Fibroblast of skin of abdomen (primary cell): ENCODE measurements at places on chromosomes 2 and 18.

DNA sequence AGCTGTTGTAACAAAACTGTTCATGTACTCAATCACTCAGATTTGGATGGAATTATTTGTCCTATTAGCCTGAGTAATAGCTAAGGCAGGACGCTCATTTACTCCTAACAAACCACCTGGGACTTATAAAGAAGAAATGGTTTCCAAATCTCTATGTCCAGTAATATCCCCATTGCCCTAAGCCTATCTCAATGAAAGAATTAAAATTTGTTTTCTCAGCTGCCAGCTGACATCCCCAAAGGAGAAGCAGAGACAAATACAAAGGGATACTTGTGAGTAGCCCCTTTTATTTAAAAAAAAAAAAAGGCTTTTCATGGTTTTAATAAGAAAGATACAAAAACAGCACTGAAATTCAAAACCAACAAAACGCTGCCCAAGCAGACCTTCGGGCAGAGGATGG is 211.4 kb upstream of the PARD3B start:
- DNase-seq, result no peak

DNA sequence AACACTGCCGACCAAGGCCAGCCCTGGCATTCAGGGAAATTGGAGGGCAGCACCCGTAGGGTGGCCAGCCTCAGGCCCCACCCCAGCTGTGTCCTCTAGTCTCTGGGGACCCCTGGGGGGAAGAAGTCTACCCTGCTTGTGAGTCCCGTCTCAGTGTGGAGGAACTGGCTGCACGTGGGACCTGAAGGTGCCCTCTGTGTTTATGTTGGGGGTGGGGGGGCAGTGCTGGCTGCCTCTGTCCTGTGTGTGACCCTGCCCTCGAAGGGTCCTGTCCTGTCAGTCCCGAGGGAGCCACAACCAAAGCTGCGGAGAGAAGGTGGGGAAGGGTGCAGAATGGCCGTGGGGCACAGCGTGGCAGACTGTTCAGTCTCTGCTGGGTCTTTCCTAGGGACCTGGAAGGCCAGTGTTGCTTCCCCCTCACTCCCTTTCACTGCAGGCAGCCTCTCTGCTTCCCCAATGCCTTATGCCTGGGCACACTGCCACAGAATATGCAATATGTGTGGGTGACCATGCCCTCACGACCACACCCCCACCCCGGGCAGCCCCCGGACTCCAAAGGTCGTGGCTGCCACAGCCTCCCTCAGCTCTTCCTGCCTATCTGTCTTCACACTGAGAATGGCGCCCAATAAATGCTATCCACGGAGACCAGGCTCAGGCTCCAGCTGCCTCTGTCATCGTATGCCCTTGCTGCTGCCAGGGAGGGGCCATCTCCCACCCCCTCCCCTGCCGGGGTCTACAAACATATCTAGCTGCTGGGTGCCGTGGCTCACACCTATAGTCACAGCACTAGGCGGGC is 33.3 kb upstream of the SLC35F6 start:
- no peak for DNase-seq

DNA sequence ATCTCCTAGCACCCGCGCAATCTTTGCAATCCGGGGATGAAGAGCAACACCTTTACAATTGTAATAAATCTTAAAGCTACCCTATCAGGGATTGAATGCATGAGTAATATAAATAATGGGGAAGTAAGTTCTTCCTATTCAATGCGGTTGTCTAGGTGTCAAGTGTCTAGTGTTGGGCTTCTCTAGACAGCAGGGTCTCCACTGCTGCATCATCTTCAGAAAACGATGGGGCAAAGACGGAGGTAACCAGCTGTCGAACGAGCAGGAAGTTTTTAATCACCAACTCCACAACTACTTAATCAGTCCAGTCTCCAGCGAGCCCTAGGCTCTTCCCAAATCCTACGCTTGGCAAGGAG is 573 bp downstream of the STAM2 start:
- DNase-seq, result no peak

DNA sequence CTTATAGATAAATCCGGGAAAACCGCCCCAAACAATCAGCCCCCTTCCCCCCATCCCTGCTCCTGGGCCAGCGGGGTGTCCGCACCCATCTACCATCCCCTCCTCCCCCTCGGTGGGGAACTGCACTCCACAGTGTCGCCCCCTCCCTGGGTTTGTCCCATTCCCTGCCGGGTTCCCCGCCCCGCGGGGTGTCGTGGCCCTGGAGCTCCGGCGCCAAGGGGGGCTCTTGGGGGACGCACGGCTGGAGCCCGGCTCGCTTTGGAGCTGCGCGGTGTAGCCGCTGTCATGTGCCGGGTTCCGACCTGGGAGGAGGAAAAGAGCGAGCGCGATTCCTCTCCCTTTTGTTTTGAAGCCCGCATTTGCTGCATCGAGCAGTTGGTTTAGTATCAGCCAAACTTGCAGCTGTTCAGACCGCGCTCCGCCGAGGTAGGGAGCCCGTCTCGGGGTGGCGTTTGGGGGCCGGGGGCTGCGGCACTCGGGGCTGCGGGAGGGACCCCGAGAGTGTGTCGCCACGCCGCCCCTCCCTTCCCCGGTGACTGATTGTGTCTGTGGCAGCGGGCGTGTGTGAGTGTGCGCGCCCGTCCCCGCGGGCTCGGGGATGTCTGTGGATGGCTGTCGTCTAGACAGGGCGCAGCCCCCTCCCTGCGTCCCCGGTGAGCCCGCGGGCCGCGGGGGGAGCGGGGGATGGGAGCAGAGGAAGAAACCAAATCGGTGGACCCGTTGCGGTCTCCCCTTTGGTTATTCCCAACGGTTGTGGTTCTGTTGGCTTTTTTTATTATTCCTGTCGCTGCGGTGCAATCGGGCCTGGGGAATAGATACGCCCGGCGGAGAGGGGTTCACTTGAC is 797 bp downstream of the CTIF start:
- DNase-seq, result peak; percentile 52

GRCh38 chr2:225317186-225317585 is 82.3 kb upstream of the NYAP2 start:
- DNase-seq, result no peak

GRCh38 chr18:33101316-33101715 is 328.5 kb upstream of the KLHL14 start:
- DNase-seq, result no peak

- peak; percentile 60 for DNase-seq
Measured at GRCh38 chr2:189555232-189555631, 25.4 kb downstream of the SLC40A1 start.
